WTC11 (cell line): ENCODE measurements at places on chromosomes 2 and 18. TPM values are rescaled to one million over a fixed set of nuclear protein-coding genes. Genes with fewer than 3 reads are reported as not detected.

DNA sequence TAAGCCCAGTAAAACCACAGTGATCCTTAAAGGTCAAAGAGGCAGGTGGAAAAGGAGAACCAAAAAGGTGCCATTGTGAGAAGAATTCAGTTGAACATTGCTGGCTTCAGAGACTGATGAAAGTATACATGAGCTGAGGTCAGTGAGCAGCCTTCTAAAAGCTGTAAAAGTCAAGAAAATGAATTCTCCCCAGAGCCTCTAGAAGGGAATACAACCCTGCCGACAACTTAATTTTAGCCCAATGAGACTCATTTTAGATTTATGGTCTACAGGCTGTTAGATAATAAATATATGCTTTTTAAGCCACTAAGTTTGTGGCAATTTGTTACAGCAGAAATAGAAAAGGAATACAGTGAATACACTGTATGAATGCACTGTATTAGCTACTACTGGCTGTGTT, 911.4 kb downstream of the TRIB2 start:
- H3K27me3 ChIP-seq: no peaks in the 10 kb centered on the region
- no peaks in the 10 kb centered on the region for H3K4me1 ChIP-seq
- H3K27ac ChIP-seq: no peak overlapping the region
- H3K4me3 ChIP-seq: no peak overlapping the region

GRCh38 chr2:198385326-198385725, 580.9 kb downstream of the PLCL1 start:
- DNase-seq: no peak
- no peaks in the 10 kb centered on the region for H3K4me1 ChIP-seq
- no peaks in the 10 kb centered on the region for H3K27me3 ChIP-seq
- H3K27ac ChIP-seq: no peak overlapping the region
- H3K4me3 ChIP-seq: no peak overlapping the region

The DYNAP gene
- 0.46 to 0.94 TPM (median 0.50 TPM) in 3 replicates for total RNA-seq

- no peak for DNase-seq
- H3K27me3 ChIP-seq: no peaks in the 10 kb centered on the region; the same call in 1 of the 2 replicates
- H3K4me1 ChIP-seq: peaks cover 18% of the 10 kb centered on the region
- H3K4me3 ChIP-seq: no peak overlapping the region
- H3K27ac ChIP-seq: no peak overlapping the region
- no peaks in the 10 kb centered on the region for H3K36me3 ChIP-seq
Measured at GRCh38 chr18:76504749-76505148, 9.7 kb upstream of the ZNF516 start.

DNA sequence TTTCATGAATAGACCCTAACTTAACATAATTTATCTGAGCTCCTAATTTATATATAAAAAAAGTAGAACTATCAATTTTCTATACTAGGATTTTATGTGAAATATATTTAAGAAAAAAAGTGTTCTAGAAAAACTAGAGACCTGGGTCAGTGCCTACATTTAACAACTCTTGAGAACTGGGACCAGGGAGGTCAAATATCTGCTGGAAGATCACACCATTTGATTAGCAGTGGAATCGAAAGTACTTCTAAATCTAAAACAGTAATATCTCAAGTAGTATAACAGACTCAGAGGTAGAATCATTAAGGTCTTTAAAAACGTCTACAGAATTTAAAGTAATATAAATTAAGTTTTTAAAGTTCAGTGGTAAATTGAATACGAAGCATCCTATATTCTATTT, 34.6 kb downstream of the PPP3R1 start:
- peaks cover 40% of the 10 kb centered on the region for H3K4me1 ChIP-seq
- no peak overlapping the region for H3K27ac ChIP-seq

DNA sequence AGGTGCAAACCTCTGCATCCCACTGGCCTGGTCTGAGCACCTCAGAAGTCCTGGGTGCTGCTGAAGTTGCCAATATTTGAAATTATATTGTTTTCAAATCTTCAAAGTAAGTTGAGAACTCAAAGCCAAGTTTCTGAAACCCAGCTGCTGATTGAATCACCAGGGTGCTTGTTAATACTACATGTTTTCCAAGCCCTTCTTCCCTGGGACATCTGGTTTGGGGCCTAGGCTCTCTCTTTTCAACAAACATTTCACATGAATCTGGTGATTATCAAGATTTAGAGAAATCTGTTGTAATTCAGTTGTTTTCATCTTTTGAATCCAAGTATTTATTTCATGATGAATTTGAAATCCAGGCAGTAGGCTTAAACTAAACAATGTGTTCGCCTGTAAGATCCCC, 24.4 kb downstream of the MLPH start:
- H3K27ac ChIP-seq: peak overlapping the region; percentile 32; the same call in 1 of the 2 replicates
- no peak for DNase-seq
- H3K4me1 ChIP-seq: peaks cover 12% of the 10 kb centered on the region
- no peaks in the 10 kb centered on the region; the same call in 1 of the 2 replicates for H3K27me3 ChIP-seq
- H3K36me3 ChIP-seq: no peaks in the 10 kb centered on the region
- no peak overlapping the region for H3K4me3 ChIP-seq

DNA sequence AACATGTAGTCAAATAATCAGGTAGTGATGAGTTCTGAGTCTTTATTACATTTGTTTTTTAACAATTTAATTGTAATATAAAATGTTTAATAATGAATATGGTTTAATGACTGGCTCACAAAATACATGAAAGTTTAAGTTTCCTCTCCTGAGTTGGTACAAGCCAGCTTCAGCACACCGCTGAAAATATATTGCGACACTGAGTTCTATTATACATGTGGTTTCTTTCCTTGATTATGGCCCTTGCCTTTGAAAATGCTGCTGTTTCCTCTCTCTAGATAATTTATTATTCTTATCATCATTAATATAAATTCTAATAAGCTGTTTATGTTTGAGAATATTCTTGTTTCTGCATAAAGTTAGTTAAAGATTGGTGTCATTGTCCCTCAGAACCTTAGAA, 249.3 kb downstream of the PARD3B start:
- no peak overlapping the region for H3K4me3 ChIP-seq
- no peaks in the 10 kb centered on the region for H3K27me3 ChIP-seq
- no peak for DNase-seq
- H3K36me3 ChIP-seq: no peaks in the 10 kb centered on the region
- H3K27ac ChIP-seq: no peak overlapping the region

The KCNIP3 gene
- total RNA-seq: 2.1 to 3.3 TPM (median 3.1 TPM) in 3 replicates

The PRSS56 gene
- total RNA-seq: not detected in 3 replicates

- H3K27ac ChIP-seq: no peak overlapping the region
- H3K36me3 ChIP-seq: peaks cover 58% of the 10 kb centered on the region
- no peak for DNase-seq
- H3K4me1 ChIP-seq: peaks cover 18% of the 10 kb centered on the region
- no peak overlapping the region for H3K4me3 ChIP-seq
Measured at GRCh38 chr18:62976227-62976626, 260.9 kb downstream of the PHLPP1 start.

The TSPYL6 gene
- not detected in 3 replicates for total RNA-seq

DNA sequence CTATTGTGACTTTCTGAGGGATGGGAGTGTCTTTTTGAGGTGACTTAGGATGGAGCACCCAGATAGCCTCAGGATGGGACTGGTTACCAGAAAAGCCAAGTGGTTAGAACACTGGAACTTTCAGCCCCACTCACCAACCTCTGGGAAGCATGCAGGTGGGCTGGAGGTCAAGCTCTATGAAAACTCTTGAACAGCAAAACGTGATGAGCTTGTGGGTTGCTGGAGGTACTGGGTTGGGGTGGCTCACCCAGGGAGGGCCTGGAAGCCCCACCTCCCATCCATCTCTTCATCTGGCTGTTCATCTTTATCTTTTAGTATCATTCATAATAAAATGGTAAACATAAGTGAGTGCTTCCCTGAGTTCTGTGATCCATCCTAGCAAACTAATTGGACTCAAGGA, 216.4 kb downstream of the SPP2 start:
- no peak for DNase-seq
- H3K4me3 ChIP-seq: no peak overlapping the region
- H3K27ac ChIP-seq: no peak overlapping the region
- no peaks in the 10 kb centered on the region; the same call in 1 of the 2 replicates for H3K27me3 ChIP-seq
- H3K4me1 ChIP-seq: no peaks in the 10 kb centered on the region

- H3K27me3 ChIP-seq: peaks cover 2% of the 10 kb centered on the region
- no peak overlapping the region for H3K27ac ChIP-seq
- peaks cover 6% of the 10 kb centered on the region for H3K4me1 ChIP-seq
- no peak for DNase-seq
- no peaks in the 10 kb centered on the region for H3K36me3 ChIP-seq
Measured at GRCh38 chr2:144559681-144560080, 39.8 kb upstream of the ZEB2 start.

The YPEL5 gene
- total RNA-seq: 25.3 to 27.3 TPM (median 26.5 TPM) in 3 replicates

GRCh38 chr18:44465381-44465841, 215.3 kb upstream of the SETBP1 start:
- no peak overlapping the region for H3K4me3 ChIP-seq
- no peaks in the 10 kb centered on the region for H3K27me3 ChIP-seq
- H3K36me3 ChIP-seq: no peaks in the 10 kb centered on the region

The TUBA3E gene
- 0.18 TPM in 1 of 3 replicates, not detected in the others for total RNA-seq
